ENCODE measurements at places on chromosomes 12 and 14. TPM values are rescaled to one million over a fixed set of nuclear protein-coding genes. Genes with fewer than 3 reads are reported as not detected.

NANOG gene
- not detected for total RNA-seq

PPP4R4 gene
- total RNA-seq, result 16.3 TPM

OTOGL gene
- 0.15 TPM for total RNA-seq

CCDC197 gene
- not detected for total RNA-seq

DNA sequence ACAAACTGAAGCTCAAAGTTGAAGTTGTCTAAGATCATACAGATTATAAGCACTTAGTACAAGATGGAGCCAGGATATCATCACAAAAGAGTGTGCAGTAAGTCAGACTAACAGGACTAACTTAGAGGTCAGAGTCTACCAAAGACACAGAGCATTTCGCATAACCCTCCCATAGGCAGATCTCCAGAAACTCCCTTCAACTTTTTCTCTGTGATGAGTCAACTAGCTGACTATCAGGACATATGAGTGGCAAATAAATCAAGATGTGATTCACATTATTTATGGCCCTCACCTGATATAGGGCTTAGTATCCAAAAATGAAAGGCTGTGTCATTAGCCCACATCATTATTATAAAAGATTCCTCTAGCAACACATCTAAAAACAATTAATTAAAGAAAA, 484.6 kb downstream of the GALC start:
- no peak for DNase-seq

GRCh38 chr14:83873669-83874068, 1656.3 kb upstream of the FLRT2 start:
- DNase-seq, result no peak

DNA sequence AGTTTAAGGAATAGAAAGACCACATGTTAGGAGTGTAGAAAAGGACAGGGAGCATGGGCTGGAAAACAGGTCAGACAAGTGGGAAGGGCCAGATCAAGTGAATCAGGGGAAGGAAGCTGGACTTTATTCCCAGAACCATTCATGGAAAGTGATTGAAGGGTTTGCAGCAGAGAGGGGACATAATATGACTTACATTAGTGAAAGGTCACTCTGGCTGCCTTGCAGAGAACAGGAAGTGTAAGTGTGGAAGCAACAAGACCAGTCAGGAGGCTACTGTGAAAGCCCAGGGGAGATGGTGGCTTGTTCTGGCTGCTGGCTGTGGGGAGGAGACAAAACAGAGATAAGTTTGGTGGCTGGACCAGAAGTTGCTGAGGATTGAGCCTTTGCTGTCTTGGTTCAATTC, 69.1 kb downstream of the VCPKMT start:
- DNase-seq, result peak; percentile 41

- DNase-seq, result no peak
Measured at GRCh38 chr12:131815131-131815530, 13.1 kb upstream of the MMP17 start.

- DNase-seq, result peak; percentile 81
Measured at GRCh38 chr14:38209572-38210557, 2.2 kb downstream of the SSTR1 start.

DNA sequence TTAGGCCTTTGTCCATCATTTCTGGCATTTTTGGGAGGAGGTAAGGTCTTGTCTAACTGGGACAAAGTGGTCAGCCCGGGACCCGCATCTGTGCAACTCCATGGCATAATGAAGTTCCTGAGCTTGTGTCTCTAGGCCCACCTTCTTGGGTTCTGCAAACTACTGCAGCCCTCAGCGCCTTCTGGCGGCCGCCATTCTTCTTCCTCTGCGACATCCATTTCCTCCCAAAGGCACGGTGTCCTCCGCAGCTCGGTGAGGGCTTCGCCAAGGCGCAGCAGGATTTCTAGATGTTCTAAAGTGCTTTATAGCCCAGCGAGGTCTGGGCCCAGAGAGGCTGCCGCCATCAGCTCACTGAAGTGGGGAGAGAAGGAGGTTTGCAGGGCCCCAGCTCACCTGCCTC, 134.4 kb upstream of the OR4E1 start:
- DNase-seq, result no peak

DNA sequence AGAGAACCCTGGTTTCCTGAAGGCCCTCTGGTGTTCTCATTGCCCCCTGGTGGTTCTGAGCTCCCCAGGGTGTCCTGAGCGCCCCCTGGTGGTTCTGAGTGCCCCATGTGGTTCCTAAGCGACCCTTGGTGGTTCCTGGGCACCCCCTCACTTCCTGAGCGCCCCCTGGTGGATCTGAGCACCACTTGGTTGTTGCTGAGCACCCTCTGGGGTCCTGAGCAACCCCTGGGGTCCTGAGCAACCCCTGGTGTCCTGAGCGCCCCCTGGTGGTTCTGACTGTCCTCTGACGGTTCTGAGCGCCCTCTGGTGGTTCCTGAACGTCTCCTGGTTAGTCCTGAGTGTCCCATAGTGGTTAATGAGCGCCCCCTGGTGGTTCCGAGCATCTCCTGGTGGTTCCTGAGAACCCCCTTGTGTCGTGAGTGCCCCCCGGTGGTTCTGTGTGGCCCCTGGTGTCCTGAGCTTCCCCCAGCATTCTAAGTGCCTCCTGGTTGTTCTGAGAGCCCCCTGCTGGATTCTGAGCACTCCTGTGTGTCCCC, 568.3 kb downstream of the TMEM121 start:
- no peak for DNase-seq

DNA sequence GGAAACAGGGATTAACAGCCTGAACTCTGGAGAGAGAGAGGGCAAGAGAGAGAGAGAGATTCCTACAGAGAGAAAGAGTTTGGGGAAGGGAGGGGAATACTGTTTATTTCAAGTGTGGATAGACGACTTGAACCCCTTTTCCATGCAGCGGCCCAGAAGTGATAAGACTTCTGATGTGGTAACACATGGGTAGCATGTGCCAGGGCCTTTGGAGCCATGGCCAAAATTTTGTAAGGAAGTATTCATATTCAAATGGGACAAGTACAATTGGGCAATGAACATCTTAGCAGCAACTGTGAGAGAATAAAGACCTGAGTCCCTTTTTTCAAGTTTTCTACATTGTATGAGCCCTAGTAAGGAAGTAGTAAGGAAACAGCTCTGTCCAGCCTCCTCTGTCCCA, 42.4 kb upstream of the CCDC196 start:
- no peak for DNase-seq

GRCh38 chr12:133203344-133204263, 22.3 kb downstream of the ZNF268 start:
- no peak for DNase-seq

TAS2R30 gene
- 7.6 TPM for total RNA-seq
